ENCODE measurements at places on chromosomes 6 and 20.

DNA sequence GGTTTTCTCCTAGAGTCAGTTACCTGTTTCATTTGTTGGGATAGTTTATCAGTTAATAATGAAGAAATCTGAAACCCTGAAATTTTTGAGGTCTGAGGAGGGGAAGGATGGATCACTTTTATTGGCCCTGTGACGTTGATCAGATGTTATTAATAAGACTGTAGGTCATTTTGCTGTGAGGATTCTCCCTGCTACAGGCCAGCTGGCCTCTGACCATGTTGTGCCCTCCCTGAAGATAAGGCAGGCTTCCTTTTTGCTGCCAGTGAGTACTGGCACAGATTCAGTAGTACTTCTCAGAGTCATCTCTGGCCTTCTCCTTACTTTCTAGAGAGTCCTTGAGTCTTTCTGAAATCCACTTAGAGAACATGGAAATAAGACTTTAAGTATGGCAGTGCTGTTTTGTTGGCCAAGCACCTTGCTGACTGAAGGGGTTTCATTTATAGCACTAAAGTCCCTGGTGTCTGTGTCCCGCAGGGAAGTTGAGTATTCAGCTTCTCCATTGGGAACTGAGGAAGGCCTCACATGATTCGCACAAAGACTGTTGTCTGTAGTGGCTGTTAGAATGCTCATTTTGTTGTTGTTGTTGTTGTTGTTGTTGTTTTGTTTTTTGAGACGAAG is 202.6 kb downstream of the DTNBP1 start:
- no peak for DNase-seq

- no peak for DNase-seq
Measured at GRCh38 chr6:123897965-123898364, 94.3 kb downstream of the NKAIN2 start.

- DNase-seq = no peak
Measured at GRCh38 chr20:40255365-40255764, 433.7 kb downstream of the MAFB start.

DNA sequence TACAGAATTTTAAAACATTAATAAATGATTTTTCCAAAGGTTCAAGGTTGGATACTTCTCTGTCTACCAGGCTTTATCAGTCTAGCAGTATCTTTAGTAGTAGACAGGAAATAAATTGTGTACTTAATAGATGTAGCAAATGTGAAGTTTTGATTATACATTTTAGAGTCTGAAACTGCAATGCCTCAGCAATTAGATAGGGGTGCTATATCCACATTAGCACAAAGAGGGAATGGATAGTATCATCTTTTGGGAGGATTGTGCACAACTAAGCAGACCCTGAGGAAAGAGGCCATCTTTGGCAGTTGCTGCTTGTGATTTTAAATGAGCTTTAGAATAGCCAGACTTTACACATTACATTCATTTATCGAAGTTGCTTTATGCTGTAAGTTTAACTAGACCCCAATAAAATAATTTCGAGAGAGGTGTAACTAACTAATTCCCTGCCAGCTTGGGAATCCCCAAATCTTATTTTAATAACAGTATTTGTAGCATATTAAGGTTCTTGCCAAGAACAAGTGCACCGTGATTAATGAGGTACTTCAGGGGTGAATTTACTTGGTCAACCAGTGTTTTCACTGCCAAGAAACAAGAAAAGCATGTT is 2.8 kb downstream of the KCNQ5 start:
- no peak for DNase-seq

DNA sequence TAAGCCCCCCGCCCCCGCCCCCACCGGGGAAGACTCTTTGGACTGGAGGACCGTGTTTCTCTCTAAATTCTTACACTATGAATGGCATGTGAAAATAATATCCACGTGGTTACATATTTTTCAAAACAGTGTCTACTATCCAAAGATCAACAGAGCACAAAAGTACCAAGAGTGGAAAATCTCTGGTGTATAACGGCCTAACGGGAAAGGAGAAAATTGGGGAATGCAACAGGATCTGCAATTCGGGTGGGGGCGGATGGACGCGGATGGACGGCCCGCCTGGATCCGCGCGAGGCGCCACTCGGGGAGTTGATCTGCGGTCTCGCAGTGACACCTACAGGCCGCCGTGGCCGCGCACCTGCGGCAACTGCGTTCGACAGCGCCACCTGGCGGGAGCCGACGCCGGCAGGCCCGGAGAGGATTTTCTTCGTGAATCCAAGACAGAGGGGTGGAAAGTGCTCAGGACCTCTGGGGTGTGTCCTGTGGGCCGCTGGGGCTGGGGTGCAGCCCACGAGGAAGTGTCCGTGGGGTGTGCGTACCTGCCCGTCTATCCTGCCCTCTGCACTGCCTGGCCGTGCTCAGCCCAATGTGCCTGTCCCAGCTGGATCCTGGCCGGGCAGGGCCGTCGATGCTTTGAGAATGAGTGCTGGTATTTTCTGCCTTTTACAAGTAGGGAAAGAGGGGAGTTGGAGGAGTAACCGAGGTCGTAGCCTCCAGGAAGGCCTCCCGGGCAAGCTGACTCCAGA is 18.6 kb downstream of the ANKRD60 start:
- peak; percentile 97 for DNase-seq

Measured in mesenteric fat pad (tissue), 1 donor.